ENCODE measurements at places on chromosomes 1 and 21. TPM values are rescaled to one million over a fixed set of nuclear protein-coding genes. Genes with fewer than 3 reads are reported as not detected.

The CDKN2C gene
- 7.8 TPM for total RNA-seq

The DIO1 gene
- total RNA-seq = not detected

The BTBD8 gene
- 93.1 TPM for total RNA-seq

The PLA2G2F gene
- total RNA-seq = not detected

The HOOK1 gene
- 16.8 TPM for total RNA-seq

The PTGS2 gene
- total RNA-seq = 1.7 TPM

The AIRE gene
- total RNA-seq = not detected

The NHLH1 gene
- 0.62 TPM for total RNA-seq

The CACNA1S gene
- under 0.01 TPM for total RNA-seq

The ADGRB2 gene
- 75.0 TPM for total RNA-seq

The ACKR1 gene
- 0.62 TPM for total RNA-seq

The OLFML2B gene
- total RNA-seq = 0.94 TPM

The COL24A1 gene
- total RNA-seq = 0.78 TPM

The KAZN gene
- 27.5 TPM for total RNA-seq

The SERPINC1 gene
- total RNA-seq = 0.94 TPM

The ABCD3 gene
- total RNA-seq = 110 TPM

The TRPM2 gene
- 1.2 TPM for total RNA-seq

The XPR1 gene
- total RNA-seq = 370 TPM

The POLR3GL gene
- total RNA-seq = 16.2 TPM

The ACBD3 gene
- 47.4 TPM for total RNA-seq

The TNFSF4 gene
- total RNA-seq = 1.6 TPM

The ZNF648 gene
- 0.31 TPM for total RNA-seq

The GCSAML gene
- under 0.01 TPM for total RNA-seq

The FAM72C gene
- total RNA-seq = 0.16 TPM

The SAMD13 gene
- total RNA-seq = 4.5 TPM

The RNF223 gene
- total RNA-seq = not detected
